D341Med (cell line): ENCODE measurements at places on chromosomes 16 and 17.

DNA sequence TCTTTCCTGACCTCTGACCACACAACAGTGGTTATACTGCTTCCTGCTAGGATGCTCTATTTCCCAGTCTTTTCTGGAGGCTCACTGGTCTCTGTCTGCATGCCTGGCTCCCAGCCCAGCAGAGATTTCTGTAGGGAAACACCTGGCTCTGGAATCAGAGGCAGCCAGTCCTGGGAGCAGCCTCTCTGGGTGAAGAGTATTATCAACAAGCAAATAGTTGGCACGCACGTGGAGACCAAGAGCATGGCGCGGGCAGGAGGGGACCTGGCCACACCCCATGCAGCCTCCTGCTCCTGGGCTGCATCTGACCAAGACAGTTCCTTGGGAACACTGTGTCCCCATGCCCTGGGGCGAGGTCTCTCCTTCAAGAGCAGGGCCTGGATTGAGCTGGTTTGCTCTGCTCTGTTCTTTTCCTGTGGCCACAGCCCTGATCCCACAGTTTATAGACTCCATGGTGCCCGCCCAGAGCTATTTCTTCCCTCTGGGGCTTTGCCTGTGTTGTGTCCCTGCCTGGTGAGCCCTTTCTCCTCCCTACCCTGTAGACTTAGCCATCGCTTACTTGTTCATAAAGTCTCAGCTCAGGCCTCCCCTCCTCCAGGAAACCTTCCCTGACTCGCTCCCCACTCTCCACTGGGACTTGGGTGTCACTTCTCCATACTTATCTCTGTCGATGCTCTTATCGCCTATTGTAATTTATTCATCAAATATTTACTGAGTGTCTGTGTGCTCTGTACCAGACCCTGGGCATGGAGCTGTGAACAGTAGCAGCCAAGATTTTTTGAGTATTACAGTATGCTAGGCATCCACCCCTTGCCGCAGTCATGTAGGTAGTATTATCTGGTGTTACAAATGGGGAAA is 60.6 kb downstream of the SCNN1B start:
- DNase-seq = no peak

- DNase-seq = no peak
These were observed 74.8 kb upstream of the CDC42EP4 start for GRCh38 chr17:73386561-73386960.

DNA sequence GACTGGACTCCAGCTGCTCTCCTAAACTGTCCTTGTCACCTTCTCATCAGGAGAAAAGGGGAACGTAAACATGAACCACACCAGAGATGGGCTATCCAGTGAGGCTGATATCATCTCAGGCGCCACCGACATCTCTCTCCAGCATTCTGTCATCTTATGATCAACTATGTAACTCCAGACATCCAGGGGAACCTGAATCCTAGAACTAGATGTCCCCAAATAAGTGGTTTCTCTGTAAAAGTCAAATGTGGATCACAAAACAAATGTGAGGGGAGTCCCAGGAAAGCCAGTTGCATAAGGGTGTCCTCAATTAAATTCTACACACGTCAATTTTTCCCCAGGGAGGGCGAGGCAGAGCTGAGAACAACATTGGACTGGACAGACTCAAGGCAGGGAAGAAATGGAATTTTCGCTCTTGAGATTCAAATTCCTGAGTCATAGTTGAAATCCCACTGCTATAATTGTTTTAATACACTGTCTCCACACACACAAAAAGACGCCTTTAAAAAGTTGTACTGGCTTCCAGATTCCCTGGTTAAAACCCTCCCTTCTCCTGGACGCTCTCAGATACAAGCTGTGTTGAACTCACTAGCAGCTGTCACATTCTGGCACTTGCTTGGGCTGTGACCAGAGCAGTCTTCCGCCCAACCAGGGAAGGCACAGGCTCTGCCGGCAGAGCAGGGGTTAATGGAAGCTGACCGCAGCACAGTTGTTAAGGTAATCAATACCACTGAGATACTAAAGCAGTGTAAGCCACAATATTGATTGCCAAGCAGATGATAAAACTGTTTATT is 62.6 kb downstream of the ZFHX3 start:
- no peak for DNase-seq

- DNase-seq = no peak
These were observed 1291.8 kb downstream of the CDH11 start for GRCh38 chr16:63830061-63830460.

GRCh38 chr17:60712675-60713074 is 35.0 kb downstream of the BCAS3 start:
- DNase-seq = no peak

GRCh38 chr16:70715860-70716357 is 30.1 kb upstream of the MTSS2 start:
- no peak for DNase-seq

DNA sequence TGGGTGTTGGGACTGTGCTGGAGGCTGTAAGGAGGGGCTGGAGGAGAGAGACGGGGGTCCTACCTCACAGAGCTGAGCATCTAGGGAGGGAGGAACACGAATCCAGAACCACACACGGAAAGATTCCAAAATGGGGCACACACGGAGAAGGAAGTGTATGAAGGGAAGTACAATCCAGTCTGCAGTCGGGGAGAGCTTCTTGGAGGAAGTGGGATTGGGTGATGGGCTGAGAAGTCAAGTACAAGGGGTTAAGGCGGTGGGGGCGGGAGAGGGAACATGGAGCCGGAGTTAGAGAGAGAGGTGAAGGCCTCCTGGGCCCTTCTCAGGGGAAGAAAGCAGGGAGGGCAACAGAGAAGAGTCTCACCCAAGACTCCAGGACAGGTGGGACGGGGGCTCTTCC is 107.5 kb upstream of the CREBBP start:
- no peak for DNase-seq

GRCh38 chr16:82752172-82752571 is 125.4 kb downstream of the CDH13 start:
- no peak for DNase-seq
